ENCODE measurements at places on chromosomes 4 and X. TPM values are rescaled to one million over a fixed set of nuclear protein-coding genes. Genes with fewer than 3 reads are reported as not detected.

The ATP10D gene
- 25.3 TPM for total RNA-seq

The GUCY1A1 gene
- 4.0 TPM for total RNA-seq

The PGM2 gene
- 24.7 TPM for total RNA-seq

The FGFBP1 gene
- not detected for total RNA-seq

The UGT2B17 gene
- total RNA-seq, result not detected

The RHOXF1 gene
- not detected for total RNA-seq
